Effector memory CD4-positive, alpha-beta T cell (primary cell): ENCODE measurements at places on chromosomes 3 and 15.

- peak; percentile 69 for DNase-seq
These were observed at the start of gene CPOX for GRCh38 chr3:98593046-98593936. Gene CPOX (minus strand): TSS chr3:98593611. CDS start chr3:98593504, 107 bp downstream.

GRCh38 chr3:25009665-25010064 is 418.4 kb upstream of the RARB start:
- no peak for DNase-seq

- no peak for DNase-seq
These were observed 545.0 kb downstream of the PYDC2 start for GRCh38 chr3:192005989-192006388.

- no peak for DNase-seq
These were observed 50.5 kb downstream of the CHST2 start for GRCh38 chr3:143170074-143170473.

GRCh38 chr3:124592658-124593441 is 137.4 kb upstream of the UMPS start:
- DNase-seq = no peak
